NCI-H2171 (cell line): ENCODE measurements at places on chromosomes 5 and 9.

GRCh38 chr9:33453286-33453860, 6.0 kb upstream of the AQP3 start:
- DNase-seq, result no peak

GRCh38 chr5:146756546-146756945, 122.0 kb downstream of the PPP2R2B start:
- DNase-seq, result no peak

DNA sequence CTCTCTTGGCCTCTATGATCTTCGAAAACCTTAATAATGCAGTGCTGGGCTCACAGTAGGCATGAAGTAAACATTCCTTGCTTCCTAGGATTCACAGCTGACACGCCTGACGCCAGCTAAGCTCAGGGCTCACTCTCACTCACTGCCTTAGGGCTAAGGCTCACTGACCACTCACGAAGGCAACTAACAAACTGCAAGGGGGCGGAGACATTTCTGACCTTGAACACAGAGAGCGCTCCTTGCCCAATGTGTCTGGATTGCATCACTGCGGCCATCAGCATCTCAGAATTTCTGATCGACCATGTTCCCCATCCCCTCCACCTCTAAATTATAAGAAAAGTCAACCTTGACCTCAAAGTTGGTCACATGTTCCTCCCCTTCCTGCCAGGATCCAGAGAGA, 372.6 kb downstream of the EBF1 start:
- DNase-seq, result no peak

DNA sequence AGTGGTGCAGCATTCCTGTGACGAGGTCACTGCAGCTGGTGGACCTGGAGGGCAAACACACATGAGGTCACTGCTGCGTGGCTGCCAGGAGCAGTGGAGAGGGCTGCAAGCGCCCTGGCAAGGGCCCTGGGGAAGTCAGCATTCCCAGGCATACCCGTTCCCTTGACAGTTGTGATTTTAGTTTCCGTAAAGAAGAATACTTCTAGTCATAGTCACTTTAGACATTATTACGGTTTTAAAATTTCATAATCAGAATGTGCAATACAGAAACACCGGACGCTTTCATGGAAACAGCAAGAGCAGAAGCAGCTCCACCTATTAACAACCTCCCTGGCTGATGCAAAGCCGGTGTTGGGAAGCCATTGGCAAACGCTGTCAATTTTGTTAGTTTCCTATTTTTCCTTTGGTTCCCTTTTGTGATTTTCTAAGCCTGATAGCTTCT, 129.8 kb downstream of the GADD45G start:
- no peak for DNase-seq

DNA sequence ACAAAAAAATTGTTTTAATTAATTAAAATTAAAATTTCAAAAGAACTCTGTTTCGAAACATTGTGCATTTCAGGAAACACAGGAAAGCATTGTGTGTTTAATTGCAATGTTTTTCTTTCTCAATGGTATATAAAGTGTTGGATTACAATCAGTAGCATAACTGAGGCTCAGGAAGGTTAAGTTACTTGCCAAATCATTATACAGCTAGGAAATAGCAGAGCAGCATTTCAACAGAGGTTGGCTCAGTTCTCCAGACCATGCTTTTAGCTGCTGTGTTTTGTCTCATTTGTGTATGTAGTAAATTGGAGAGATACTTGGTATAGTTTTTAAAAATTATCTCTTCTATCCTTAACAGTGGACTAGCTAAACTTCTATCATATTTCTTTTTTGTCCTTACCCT, 30.0 kb upstream of the CAMLG start:
- DNase-seq, result no peak
